Choroid plexus epithelial cell (primary cell): ENCODE measurements at places on chromosomes 2 and 18.

- peak; percentile 7 for DNase-seq
Measured at GRCh38 chr2:135093193-135093592, 41.1 kb downstream of the RAB3GAP1 start.

DNA sequence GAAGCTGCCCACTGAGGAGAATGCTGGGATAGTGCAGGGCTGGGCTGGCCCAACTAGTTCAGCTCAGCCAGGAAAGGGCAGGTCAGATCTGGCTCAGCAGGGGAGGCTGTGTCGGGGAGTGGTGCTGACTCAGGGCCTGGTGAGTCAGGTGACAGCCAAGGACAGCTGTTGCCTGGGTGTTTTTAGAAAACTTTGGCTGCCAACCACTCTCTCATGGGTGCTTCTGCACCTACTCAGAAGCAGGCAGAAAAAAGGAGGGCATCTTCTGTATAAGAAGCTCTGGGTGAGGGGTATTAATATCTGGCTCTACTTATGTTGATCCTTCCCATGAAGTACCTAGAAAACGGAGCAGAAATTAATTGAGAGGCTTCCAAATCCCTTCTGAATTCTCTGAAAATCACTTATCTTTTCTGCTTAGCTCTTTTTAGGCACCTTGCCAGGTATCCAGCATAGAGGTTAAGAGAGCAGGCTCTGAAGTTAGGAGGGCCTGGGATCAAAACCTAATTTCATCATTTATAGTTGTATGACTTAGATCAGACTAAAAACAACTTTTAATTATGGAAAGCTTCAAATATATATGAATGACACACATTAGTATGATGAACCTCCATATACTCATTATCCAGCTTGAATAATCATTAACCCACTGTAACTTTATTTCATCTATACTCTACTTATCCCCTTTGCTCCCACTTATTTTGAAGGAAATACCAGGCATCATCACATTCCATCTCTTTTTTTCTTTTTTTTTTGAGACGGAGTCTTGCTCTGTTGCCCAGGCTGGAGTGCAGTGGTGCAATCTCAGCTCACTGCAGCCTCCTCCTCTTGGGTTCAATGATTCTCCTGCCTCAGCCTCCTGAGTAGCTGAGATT is 15.5 kb upstream of the RAB10 start:
- peak; percentile 93 for DNase-seq

- peak; percentile 82 for DNase-seq
Measured at GRCh38 chr2:241354668-241355658, 1.1 kb upstream of the FARP2 start.

GRCh38 chr2:187541086-187542085 is 12.8 kb downstream of the TFPI start:
- peak; percentile 95 for DNase-seq

- DNase-seq: no peak
Measured at GRCh38 chr2:14831458-14831857, 198.9 kb downstream of the LRATD1 start.

- DNase-seq: peak; percentile 3
Measured at GRCh38 chr2:199833525-199833924, 17.5 kb downstream of the FTCDNL1 start.

GRCh38 chr2:151637271-151637781 is 97.0 kb downstream of the NEB start:
- DNase-seq: no peak

GRCh38 chr2:235433860-235434259 is 60.0 kb upstream of the AGAP1 start:
- DNase-seq: peak; percentile 10

- peak; percentile 51 for DNase-seq
Measured at GRCh38 chr2:85312404-85312803, 15.4 kb downstream of the TGOLN2 start.

- no peak for DNase-seq
Measured at GRCh38 chr18:78528411-78529258, 451.0 kb upstream of the SALL3 start.

- peak; percentile 76 for DNase-seq
Measured at GRCh38 chr2:120109186-120110061, 96.5 kb downstream of the EPB41L5 start.

GRCh38 chr2:161063157-161063945 is 96.9 kb upstream of the TANK start:
- DNase-seq: peak; percentile 91

DNA sequence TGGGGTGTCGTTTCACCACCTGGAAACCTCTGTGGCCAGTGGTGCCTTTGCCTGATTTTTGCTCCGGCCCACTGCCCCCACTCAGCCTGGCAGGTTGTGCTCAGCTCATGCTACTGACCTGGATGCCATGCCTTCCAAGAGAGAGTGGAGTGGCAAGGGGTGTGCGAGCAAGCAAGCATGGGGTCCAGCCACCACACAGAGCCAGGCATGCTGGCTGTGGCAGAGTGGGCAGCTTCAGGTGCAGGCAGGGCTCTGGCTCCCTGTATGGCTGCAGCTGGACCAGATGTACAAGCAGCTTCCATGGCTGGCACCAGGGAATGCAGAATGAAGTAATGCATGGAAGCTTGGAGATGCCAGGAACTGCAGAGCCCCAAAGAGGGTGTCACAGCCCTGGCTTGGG is 620.5 kb upstream of the SETBP1 start:
- no peak for DNase-seq
